ENCODE measurements at places on chromosomes 4 and X. TPM values are rescaled to one million over a fixed set of nuclear protein-coding genes. Genes with fewer than 3 reads are reported as not detected.

Gene MXRA5
- not detected for total RNA-seq

Gene DRP2
- 0.47 TPM for total RNA-seq

Gene CENPVL2
- not detected for total RNA-seq

Gene CXorf49
- not detected for total RNA-seq

Gene GPR82
- not detected for total RNA-seq

Gene MYOZ2
- total RNA-seq = 0.28 TPM

Gene TENM3
- 22.7 TPM for total RNA-seq

Gene SSX2B
- not detected for total RNA-seq

Gene NKX6-1
- total RNA-seq = not detected

Gene XIAP
- total RNA-seq = 40.7 TPM

Gene VCX2
- total RNA-seq = not detected

Gene PNMA5
- total RNA-seq = not detected

Gene GPR173
- 4.0 TPM for total RNA-seq

Gene RNF128
- total RNA-seq = not detected

Gene SPP1
- total RNA-seq = not detected

Gene CXCL10
- 0.09 TPM for total RNA-seq

Gene GAGE12E
- not detected for total RNA-seq

Gene NAT8L
- 0.09 TPM for total RNA-seq

Gene KDR
- total RNA-seq = 144 TPM

Gene MTHFD2L
- total RNA-seq = 15.8 TPM

Gene ADAM29
- not detected for total RNA-seq

Gene FGB
- total RNA-seq = not detected

Gene USP26
- not detected for total RNA-seq

Gene SHOX
- not detected for total RNA-seq

Gene ADH1A
- total RNA-seq = not detected

Gene BOD1L1
- 32.0 TPM for total RNA-seq

Gene HSFX4
- not detected for total RNA-seq

Gene FRMD7
- total RNA-seq = not detected

Gene GUCY1A1
- total RNA-seq = 0.27 TPM

Gene TCP11X2
- not detected for total RNA-seq

Gene KIF4A
- total RNA-seq = 17.8 TPM

Gene VCX3A
- total RNA-seq = not detected

Gene MGARP
- total RNA-seq = 32.9 TPM

Gene TRPC5OS
- total RNA-seq = not detected

Gene HMX1
- total RNA-seq = not detected

Gene RAB33A
- total RNA-seq = 1.2 TPM

Gene PSAPL1
- not detected for total RNA-seq

Gene ATP1B4
- total RNA-seq = not detected

Gene HTN3
- not detected for total RNA-seq

Gene CT45A5
- total RNA-seq = not detected

Gene OCRL
- total RNA-seq = 13.2 TPM

Gene BCORL1
- total RNA-seq = 1.3 TPM

Measured in endothelial cell of coronary artery (primary cell).